ENCODE measurements at places on chromosomes 5 and 9.
A peak's percentile ranks its signal among the peaks of the same experiment; 100 is the strongest.

- DNase-seq = peak; percentile 50
These were observed 722.8 kb upstream of the GRAMD2B start for GRCh38 chr5:125700380-125700861.

GRCh38 chr5:21895766-21896350 is 957.3 kb downstream of the CDH12 start:
- no peak for DNase-seq

GRCh38 chr5:21689587-21689986 is 1163.6 kb downstream of the CDH12 start:
- DNase-seq = no peak

DNA sequence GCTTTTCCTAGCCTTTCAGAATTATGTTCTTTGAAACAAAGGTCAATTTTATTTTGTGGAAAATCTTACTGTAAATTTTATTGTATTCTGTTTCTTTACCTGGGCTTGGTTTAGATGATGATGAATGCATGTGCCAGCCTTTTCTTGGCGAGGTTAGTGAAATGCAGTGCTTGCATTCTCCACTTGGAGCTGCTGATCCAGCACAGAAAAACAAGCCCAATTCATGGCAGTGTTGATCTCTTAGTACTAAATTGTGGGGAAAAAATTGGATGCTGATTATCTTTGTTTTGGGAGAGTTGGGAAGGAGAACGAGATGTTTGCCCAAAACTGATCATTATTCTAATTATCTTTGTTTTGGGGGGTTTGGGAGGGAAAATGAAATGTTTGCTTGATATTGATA is 3.7 kb downstream of the HABP4 start:
- DNase-seq = peak; percentile 47

- no peak for DNase-seq
These were observed 121.8 kb upstream of the ELL2 start for GRCh38 chr5:96083361-96083881.

DNA sequence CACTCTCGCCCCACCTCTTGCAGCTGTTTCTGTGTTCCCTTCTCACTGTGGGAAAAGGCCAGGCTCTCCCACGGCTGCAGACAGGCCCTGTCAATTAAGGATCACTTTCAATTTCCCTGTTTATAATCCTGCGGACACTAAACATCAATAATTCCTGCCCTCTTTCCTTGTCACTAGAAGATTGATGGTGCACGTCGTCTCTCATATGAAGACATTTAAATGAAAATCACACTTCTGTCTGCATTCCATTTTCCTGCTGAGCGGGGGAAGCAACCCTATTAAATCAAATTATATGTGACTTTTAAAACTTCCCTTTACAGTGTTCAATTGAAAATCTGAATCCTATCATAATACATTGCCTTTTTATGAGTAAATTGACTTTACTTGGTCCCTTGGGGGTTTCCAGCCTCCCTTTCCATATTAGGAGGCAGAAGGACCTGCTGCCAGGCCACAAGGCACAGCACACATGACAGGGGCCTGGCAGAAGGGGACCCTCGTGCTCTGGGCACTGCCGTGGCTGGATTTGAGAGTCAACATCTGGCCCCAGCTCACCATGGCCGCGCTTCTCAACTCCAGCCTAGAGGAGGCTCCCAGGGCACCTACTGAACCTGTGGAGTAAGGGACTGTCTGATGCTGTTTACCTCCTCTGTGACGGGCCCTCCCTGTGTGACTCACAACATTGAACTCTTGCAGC is 311.0 kb upstream of the IRX4 start:
- DNase-seq = no peak

GRCh38 chr5:150960791-150961396 is 56.1 kb upstream of the ZNF300 start:
- no peak for DNase-seq

DNA sequence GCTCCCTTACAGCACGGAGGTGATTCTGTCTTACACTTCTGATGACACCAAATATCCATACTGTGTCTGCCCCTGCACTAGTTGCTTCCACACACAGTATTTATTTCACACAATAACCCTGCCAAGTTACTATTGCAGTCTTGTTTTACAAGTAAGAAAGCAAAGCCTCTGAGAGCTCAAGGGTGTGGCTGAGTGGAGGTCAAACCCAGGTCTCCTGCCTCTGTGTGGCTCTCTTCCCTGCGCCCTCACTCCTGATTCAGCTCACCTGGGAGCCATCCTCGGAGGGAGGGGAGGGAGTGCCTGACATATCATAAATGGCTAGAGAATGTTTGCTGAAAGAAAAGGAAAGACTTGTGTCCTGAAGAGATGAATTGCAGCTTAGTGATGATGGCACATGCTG is 41.0 kb downstream of the MVB12B start:
- no peak for DNase-seq

GRCh38 chr9:125008599-125008998 is 67.7 kb upstream of the GOLGA1 start:
- no peak for DNase-seq

All from myocyte (in vitro differentiated cells).